ENCODE measurements at places on chromosomes 13 and 19.

- DNase-seq = no peak
Measured at GRCh38 chr19:3012621-3013262, 16.3 kb downstream of the TLE2 start.

DNA sequence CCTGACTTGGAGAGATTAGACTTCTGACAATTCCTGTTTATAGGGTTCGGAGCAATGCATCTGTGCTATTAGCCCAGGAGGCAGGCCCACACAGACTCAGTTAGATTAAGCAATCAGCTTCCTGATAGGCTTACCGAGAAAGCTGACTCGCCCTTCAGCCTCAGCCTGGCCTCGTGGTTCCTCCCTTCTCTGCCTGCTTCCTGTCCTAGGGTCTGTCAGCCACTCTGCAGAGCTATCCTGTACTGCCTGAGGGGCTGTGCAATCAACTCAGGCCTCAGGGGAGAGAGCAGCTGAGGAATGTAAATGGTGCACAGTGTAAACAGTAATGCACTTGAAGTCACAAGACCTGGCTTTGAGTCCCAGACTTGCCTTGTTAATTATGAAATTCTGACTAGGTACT is 30.7 kb downstream of the HTR2A start:
- DNase-seq = peak; percentile 29

- no peak for DNase-seq
Measured at GRCh38 chr13:28474491-28475134, 20.3 kb downstream of the FLT1 start.

DNA sequence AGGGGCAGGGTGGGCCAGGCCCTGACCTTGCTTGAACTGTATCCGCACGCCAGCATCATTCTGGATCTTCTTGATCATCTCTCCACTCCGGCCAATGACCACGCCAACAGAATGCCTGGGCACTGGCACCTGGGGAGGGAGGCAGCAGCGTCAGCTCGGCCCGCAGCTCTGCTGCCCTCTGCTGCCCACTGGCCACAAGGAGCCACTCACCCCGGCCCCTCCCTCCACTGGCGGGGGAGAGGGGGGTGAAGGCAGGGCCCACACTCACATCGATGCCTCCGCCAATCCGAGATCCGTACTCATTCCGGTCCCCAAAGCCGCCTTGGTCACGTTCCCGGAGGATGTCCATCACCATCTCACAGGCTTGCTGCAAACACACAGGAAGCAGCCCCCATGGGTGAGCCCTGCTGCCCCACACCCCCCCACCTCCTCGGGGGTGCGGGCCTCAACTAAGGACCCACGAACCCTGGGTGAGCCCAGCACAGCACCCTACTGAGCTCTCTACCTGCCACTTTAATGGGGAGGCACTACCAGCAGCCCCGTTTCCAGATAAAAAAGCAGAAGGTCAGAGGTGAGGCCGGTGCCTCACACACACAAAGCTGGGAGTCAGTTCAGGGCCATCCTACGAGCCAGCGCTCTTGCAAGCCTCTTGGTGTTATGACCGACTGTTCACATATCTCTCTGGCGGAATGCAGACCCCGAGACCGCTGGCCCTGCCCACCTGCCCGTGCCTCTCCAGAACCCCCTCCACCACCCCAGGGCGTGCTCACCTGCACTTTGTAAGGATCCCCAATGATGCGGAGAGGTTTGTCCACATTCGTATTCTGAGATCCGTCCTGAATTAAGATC is 6.7 kb downstream of the KHSRP start:
- peak; percentile 41 for DNase-seq

DNA sequence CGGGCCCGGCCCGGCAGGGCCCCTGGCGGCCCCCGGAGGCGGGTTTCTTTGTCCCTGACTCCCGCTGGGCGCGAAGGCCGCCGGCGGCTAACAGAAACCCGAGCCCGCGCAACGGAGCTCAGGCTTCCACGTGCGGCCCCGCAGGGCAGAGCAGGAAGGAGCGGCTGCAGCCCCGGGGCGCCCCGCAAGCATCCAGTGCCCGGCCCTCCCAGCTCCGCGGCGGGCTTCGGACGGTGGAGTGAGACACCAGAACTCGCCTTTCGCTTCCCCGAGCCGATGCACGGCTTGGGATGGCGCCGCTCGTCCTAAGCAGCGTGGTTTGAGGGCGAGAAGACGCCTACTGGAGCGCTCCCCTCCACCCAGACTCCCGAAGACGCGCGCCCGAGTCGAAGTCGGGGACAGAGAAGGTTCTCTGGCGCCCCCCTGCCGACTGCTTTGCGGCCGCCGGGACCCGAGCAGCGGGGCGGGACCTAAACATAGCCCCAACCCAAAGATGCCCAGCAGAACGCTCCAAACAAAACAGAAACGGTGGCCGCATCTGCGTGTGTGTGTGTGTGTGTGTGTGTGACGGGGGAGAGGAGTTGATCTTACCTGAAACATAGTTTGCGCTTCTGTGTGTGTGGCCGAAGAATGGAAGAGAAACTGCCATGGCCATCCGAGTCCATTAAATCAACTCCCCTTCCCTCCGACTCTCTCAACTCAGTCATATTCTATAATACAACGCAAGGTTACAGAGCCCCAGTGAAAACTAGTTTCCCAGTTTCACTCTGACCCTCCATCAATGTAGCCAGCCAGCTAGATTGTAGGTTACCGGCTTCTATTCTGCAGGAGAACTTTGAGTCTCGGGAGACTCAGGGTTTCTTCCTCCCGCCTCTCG is 629 bp upstream of the FGF9 start:
- peak; percentile 66 for DNase-seq

DNA sequence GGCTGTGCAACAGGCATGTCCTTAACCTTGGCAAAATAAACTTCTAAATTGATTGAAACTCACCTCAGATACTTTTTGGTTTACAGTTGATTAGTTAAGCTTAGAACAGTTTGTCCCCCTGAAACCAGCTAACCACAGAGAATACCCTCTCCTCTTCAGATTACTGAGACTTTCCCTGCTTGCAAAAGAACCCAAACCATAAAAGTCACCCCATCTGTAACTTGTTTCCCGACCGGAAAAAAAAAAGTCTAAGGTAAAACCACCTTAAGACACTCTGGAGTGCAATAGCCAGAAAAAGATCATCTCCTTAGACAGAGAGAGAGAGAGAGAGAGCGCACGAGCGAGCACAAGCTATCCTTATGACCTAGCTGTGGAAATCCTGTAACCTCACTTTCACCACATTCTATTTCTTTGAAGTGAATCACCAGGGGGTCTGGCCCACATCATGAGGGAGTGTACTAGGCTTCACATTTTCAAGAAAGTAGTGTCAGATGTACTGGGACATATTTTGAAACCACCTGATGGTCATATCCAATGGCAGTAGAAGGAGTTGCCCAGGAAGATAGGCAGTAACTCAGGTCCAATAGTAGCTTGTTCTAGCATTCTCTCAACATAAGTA is 11.1 kb upstream of the GTF2F2 start:
- DNase-seq = no peak

DNA sequence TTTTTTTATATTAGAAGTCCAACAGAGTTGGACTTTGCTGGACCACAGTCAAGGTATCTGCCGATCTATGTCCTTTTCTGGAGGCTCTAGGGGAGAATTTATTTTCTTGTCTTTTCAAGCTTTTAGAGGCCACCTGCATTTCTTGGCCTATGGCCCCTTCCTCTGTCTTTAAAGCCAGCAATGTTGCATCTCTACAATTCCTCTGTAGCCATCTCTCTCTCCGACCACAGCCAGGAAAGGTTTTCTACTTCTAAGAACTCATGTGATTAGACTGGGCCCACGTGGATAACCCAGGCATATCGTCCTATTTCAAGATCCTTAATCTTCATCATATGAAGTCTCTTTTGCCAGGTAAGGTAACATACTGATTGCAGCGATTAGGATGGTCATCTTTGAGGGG is 43.5 kb upstream of the RGCC start:
- DNase-seq = no peak

- no peak for DNase-seq
Measured at GRCh38 chr13:103386341-103386740, 320.1 kb upstream of the SLC10A2 start.

DNA sequence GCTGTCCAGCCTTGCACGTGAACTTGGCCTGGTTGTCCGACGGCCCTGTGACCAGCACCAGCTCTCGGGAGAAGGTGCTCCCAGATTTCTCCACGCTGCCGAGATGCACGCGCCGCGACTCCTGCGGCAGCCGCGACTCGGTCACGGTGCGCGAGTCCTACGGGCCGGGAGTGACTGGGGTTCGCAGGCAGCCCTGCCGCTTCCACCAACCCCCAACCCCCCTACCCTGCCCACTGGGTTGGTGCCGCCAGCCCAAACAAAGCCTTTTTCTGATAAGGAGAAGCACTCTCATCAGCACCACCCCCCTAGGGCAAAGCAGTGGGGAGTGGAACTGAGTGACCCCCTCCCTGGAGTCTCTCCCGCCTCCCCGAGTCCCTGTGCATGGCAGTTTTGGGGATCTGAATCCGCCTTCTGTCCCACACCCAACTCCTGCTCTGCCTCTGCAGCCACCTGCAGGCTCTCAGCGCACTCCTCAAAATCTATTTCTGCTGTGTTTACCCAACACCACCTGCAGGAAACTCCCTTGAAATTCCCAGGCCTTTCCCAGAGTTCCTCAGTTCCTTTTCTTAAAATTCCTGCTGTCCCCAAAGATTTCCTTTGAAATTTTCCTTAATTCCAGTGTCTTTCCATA is 6.2 kb downstream of the NPHS1 start:
- peak; percentile 73 for DNase-seq

DNA sequence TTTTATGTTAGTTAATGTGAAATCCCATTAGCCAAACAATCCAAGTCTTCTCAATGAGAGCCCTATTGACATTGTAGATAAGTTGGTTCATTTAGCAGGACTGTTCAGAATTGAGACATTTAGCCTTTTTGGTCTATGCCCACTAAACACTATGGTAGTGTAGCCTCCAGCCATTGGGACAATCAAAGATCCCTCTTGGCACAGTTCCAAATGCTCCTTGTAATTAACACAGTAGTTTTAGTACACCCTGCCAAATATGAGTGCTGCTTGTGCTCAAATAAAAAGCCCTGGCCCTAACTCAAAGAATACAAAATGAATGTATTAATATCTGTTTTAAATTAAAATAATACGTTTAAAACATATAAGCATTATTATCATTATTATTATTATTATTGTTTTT is 15.4 kb upstream of the FAM216B start:
- DNase-seq = no peak

GRCh38 chr19:45798995-45799517 is 6.4 kb upstream of the DMWD start:
- DNase-seq = peak; percentile 67

- DNase-seq = no peak
Measured at GRCh38 chr19:41457241-41457640, 14.3 kb downstream of the ERICH4 start.

DNA sequence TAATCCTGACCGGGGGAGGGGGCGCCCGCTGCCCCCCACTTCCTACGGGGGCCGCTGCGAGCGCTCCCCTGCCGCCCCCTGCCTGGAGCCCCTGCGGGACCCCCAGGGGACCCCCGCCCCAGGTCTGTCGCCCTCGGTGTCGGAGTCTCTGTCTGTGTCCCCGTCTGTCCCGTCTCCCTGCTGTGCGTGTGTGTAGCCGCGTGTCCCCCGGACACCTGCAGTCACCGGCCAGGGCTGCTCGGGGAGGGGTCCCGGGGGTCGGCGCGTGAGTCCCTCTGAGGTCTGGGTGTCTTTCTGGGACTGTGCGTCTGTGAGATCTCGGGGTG is 7.7 kb upstream of the NFIC start:
- no peak for DNase-seq

DNA sequence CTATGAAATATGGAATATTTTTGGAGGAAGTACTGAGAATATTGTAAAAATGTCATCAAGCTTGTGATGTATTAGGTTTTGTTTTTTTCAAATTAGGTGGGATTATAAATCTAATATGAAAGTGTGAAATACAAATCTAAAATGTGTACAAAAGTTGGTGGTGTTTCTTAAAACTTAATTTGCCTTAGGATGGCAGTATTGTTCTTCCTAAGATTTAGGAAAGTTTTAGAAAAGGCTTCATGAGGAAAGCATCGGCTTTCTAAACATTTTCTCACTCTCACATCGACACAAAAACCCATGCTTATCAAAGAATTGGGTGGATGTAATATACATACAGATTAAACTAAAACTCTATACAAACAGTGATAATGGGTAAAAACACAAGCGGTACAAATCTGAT is 972.0 kb upstream of the PCDH20 start:
- no peak for DNase-seq

DNA sequence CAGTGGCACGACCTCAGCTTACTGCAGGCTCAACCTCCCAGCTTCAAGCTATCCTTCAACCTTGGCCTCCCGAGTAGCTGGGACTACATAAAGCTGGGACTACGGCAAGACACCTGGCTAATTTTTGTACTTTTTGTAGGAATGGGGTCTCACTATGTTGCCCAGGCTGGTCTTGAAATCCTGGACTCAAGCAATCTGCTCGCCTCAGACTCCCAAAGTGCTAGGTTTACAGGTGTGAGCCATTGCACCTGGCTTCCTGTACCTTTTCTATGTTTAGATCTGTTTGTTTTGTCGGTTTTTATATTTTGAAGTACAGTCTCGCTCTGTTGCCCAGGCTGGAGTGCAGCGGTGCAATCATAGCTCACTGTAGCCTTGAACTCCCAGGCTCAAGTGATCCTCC is 17.5 kb upstream of the TICAM1 start:
- DNase-seq = no peak

DNA sequence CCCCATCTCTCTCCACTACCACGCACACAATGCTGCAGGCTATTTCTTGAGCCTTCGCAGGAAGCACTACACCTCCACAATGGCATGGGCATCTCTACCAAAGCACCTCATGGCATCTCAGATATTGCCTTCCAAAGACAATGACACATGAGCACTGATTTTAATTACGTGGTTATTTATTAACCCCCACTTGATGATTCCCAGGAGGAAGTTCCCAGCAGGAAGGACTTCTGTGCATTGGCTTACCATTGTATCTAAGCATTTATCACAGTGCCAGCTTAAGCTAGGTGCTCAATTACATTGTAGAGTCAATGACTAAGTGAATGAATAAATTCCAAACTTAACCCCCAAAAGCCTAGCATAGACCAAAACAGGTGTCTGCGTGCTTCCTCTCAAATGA is 101.4 kb downstream of the ABCC4 start:
- no peak for DNase-seq
